ENCODE measurements at places on chromosomes 13 and 19.

DNA sequence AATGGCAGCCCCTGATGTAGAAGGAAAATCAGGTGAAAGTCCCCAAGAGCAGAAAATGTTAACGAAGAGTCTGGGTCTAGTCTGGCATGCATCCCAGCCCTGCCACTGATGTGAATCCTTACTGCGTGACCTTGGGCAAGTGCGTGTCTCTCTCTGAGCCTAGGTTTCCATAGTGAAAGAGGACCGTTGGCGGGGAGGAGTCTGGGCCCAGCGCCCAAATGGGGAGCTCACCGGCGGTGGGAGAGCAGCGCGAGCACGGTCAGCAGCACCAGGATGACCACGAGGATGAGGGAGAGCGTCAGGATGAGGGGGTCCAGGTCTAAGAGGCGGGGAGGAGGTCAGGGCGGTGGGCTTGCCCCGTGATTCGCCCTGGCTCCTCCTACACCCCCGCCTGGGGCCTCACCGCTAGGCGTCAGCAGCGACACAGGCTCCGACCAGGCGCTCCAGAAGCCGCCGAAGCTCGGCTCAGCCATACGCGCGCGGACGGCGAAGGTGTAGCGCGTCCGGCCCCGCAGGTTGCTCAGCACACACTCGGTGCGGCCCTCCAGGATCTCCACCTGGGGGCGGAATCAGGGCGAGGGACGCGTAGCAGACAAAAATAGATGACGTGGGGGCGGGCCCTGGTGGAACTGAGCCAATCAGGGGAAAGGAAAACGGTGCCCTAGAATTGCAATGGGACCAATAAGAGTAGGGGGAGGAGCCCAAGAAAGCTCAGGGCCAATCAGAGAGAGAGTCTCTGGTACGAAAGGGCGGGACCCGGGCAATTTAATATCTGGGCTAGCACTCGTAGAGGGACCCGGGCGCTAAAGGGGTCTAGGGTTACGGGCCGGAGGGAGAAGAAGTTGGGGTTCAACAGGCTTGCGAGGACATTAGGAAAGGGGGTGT lies 3.2 kb downstream of the EPOR start:
- DNase-seq: peak; percentile 78

DNA sequence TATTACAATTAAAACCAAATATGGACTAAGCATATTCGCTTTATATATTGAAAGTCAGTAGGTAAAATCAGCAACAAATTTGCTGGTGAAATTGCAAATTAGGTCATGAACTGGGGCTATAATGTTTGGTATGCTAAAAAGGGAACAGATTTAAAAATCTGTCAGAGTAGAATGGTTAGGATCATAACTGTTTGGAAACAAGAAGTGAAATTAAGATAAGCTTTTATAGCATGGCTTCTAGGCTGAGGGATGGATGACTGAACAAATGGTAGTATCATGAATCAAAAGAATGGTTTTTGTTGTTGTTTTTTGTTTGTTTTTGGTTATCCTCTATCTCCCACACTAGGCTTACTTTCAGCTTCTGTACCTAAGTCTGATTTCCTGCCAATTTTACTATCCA lies 1090.4 kb downstream of the PCDH9 start:
- no peak for DNase-seq

- no peak for DNase-seq
Observed at GRCh38 chr13:114286808-114287207, 5.4 kb downstream of the UPF3A start.

- no peak for DNase-seq
Observed at GRCh38 chr13:63690672-63691071, 2275.0 kb upstream of the PCDH20 start.

GRCh38 chr19:19461306-19461670 lies 54.1 kb downstream of the TSSK6 start:
- DNase-seq: no peak

DNA sequence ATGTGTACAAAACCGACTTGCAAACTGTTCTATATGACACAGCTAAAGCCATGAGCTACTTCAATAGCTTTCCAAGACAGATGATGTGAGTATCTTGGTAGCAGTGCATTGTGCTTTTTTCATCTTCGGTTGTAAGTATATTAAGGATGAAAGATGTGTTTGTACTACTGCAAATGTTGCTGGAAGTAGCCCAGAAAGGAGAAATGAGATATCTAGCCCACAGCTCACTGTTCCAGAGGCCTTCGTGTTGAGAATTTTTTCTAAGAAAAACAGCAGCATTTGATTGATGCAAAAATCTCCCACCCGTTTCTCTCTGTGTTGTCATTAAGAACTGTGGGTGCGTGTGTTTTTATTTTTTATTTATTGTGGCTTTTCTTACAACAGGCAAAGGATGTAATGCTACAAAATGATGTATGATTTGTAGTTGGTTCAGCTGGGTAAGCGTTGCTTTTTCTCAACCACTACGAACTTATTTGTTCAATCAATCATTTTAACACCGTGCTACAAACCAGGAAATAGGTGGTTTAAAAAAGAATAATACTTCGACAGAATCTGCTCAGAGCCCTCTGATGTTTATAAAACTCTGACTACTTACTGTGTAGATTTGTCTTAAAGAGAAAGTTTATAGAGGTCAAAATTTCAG lies 41.6 kb upstream of the RFC3 start:
- DNase-seq: no peak

DNA sequence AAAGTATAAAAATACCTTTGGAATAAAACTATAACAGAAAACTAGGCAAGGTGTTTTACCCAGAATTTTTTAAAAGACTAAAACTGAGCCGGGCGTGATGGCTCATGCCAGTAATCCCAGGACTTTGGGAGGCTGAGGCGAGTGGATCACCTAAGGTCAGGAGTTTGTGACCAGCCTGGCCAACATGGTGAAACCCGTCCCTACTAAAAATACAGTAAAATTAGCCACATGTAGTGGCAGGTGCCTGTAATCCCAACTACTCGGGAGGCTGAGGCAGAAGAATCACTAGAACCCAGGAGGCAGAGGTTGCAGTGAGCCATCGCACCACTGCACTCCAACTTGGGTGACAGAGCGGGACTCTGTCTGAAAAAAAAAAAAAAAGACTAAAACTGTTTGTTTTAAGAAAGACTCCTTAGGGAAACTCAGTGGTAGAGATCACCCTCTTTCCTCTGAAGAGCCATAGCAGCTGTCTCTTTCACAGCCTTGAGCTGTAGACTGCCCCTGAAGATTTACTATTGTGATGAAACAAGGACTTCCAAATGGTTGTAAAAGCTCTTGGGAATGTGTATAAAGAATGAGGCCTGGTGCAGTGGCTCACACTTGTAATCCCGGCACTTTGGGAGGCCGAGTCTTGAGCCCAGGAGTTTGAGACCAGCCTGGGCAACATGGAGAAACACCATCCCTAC lies 14.7 kb upstream of the KCTD4 start:
- DNase-seq: no peak

- no peak for DNase-seq
Observed at GRCh38 chr19:32404933-32405430, 588 bp upstream of the DPY19L3 start.
